ENCODE measurements at places on chromosomes 2 and 18.

DNA sequence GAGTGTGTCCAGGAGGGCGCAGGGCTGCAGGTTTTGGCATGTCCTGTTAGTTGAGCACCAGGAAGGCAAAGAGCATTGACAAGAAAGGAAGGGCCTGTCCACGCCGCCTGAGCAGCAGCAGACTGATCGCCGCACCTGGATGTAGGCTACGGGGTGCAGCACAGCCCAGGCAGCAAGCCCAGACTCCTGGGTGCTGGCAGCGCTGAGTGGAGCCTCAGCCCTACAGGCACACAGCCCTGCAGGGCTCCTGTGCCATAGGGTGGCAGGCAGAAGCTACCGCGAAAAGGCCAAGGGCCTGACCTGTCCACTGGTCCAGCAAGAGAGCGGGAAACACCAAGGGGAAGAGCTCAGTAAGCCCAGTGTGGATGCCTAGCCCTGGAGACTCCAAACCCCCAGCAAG lies 198.0 kb downstream of the HDAC4 start:
- no peak for DNase-seq

GRCh38 chr2:95023222-95023597 lies 2.3 kb upstream of the MAL start:
- no peak for DNase-seq

- DNase-seq = peak; percentile 77
These were observed 213.4 kb downstream of the DCC start for GRCh38 chr18:52553441-52553840.

- DNase-seq = no peak
These were observed 179.9 kb upstream of the HS6ST1 start for GRCh38 chr2:128498589-128498988.

DNA sequence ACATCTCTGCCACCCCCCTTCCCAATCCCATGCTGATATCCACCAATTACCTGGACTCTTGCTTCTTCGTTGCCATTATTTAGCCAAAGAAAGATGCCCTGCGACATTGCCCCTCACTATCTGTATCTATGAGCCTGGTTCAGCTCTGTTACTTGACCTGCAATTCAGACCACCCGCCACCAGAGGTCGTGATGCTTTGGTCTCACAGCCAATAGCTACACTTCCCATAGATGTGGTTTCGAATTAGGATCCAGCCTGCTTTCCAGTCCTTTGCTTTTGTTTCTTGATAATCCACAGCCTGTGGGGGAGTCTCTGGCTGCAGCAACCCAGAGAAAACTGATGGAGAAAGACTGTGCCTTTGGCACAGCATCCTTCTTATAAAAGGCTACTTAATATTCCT lies 239.4 kb downstream of the KLHL29 start:
- DNase-seq = no peak

GRCh38 chr2:19900931-19901441 lies 797 bp downstream of the TTC32 start:
- DNase-seq = no peak

DNA sequence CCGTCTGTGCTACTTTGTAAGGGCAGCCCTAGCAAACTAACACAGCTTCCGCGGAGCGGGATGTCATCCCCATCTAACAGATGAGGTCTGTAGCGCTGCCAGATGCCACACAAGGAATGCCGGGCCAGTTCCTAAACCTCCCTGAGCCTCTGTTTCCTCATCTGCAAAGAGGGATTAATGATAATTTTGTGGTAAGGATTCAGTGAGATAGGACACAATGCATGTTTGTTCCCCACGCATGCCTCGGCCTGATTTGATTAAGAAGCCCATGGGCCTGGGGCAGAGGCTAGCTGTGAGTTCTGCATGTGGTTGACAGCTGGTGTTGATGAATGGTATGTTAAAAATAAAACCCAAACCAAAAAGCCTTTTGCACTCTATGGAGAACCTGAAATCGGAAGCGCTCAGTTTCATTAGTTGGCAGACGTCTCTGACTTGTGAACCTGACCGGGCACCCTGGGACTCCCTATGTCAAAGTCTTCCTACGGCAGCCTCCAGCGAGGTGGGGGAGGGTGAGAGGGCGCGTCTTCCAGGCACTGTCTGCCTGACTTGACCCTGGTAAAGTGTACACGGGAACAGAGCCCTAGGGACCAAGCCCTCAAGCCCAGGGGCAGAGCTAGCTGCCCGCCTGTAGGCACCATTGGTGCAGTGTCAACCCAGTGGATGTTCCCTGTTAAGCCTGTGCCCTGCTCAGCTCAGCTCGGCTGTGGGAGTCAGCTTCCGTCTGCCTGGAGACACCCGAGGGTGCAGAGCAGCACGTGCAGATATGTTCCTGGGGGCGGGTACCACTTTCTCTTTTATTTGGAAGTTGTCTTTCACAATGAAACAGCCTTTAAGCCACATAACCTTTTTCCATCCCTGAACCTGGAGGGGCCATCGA lies 14.8 kb upstream of the INHBB start:
- DNase-seq = no peak

- DNase-seq = no peak
These were observed 5.7 kb upstream of the ERFE start for GRCh38 chr2:238152771-238153688.

Data from NCI-H2081 (cell line).